ENCODE measurements at places on chromosomes 4 and X.

- peak; percentile 48 for DNase-seq
Measured at GRCh38 chr4:42483426-42484379, 86.4 kb downstream of the SHISA3 start.

DNA sequence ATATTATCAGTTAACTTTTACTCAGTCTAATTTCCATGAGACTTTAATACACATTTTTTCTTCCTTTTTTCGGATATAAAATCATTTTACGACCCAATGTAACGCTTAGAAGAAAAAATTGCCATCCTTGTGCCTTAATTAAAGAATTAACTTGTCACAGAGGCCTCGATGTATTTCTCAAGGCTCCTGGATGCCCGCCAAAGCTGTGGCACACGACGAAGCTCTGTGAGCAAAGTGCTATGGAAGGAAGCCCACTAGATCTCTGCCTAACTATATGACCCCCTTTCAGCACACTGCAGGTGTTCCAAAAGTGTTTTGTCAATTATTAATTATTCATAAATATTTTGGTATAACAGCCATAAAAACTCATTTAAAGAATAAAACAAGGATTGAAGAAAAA lies 54.4 kb downstream of the TAPT1 start:
- DNase-seq, result no peak

GRCh38 chr4:80076681-80077080 lies 3.7 kb upstream of the ANTXR2 start:
- no peak for DNase-seq

- DNase-seq, result peak; percentile 48
Measured at GRCh38 chr4:109067508-109068235, 234.8 kb downstream of the COL25A1 start.

GRCh38 chr4:145937971-145938611 lies 532 bp downstream of the ZNF827 start:
- DNase-seq, result peak; percentile 39

- no peak for DNase-seq
Measured at GRCh38 chrX:155293771-155294170, 29.5 kb upstream of the RAB39B start.

- DNase-seq, result no peak
Measured at GRCh38 chr4:89878611-89879010, 16.0 kb upstream of the MMRN1 start.

DNA sequence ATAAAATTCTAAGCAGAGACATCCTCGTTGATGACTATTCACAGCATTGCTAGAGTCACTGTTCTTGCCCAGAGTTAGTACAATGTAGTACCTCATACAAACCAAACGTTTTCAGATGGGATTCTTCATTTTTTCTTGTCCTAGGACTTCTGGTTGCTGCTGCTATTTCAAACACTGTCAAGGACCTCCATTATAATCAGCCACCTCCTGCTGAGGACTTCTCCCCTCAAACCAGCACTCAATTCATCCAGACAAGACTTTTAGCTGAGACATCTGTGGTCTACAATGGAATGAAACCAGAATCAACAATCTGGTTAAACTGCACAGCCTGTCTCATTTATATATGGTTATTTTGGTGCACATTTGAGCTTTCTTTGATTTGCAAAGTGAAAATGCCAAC lies 1008.8 kb downstream of the STPG2 start:
- no peak for DNase-seq

GRCh38 chr4:159079074-159079473 lies 23.8 kb upstream of the RAPGEF2 start:
- no peak for DNase-seq

DNA sequence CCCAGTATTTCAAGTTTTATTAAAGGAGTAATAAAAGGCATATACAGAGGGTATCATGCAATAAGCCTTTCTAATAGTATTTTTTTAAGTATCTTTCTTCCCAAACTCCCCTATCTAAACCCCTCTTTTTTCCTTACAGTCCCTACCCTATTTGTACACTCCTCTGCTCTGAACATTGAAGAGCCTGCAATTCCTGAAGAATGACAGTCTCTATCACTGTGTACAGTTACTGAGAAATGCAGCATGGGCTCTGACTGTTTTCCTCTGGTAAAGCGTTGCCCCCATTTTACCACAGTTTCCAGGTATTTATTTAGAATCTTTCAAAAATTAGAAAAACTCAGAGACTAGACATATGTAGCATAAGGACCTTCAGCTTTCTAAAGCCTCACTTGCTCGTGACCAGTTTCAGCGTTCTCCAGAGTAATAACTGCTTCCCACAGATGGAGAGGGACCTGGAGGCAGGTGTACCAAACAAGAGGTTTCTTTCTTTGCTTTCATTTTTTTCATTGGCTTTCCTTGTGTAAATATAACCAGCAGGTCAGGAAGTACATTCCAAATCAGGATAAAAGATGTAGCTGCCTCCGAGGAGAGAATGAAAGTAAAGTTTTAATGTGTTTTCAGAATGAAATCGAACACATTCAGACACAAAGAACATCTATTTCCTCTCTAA lies 230.8 kb downstream of the CFAP299 start:
- no peak for DNase-seq

- no peak for DNase-seq
Measured at GRCh38 chr4:46894826-46895225, 14.2 kb downstream of the COX7B2 start.
